Activated gamma-delta T cell treated with anti-CD3 and anti-CD28 coated beads, Interleukin-2, amount 50 U/mL, for 16 hours (primary cell): ENCODE measurements at places on chromosomes 4 and X.

DNA sequence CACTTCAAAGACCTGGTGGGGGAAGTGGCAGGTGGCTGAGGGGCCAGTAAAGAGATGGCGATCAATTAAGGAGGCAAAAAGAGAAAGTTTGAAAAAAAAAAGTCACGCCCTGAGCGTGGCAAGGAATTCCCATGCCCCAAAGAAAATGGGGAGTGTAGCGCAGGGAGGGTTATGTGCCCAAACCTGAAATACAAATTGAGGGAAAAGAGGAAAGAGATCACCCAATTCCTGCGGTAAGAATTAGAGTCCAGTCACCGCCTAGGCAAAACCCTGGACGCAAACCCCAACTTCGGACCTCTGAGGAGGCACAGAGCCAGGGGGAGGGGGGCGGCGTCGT lies 595 bp downstream of the ENOX2 start:
- DNase-seq: no peak

- no peak for DNase-seq
Observed at GRCh38 chr4:2933566-2934076, 29.6 kb downstream of the NOP14 start.

GRCh38 chr4:3936184-3936583 lies 170.0 kb downstream of the ADRA2C start:
- DNase-seq: no peak

DNA sequence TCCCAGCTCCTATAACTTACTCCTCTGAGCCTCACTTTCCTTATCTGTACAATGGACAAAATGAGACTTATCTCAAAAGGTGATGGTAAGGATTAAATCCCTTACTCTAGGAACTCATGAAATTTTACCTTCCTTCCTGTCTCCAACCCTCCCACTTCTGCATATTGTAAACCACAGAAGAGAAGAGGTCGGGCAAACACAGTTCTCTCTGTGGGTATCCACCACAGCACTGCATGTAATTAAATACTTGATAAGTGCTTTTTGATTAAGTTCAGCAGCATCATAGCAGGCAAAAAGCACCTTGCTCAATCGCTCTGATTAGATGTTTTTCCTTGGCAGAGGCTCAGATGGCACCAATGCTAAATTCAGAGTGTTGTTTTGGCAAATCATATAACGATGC lies 17.3 kb upstream of the TMEM192 start:
- no peak for DNase-seq

DNA sequence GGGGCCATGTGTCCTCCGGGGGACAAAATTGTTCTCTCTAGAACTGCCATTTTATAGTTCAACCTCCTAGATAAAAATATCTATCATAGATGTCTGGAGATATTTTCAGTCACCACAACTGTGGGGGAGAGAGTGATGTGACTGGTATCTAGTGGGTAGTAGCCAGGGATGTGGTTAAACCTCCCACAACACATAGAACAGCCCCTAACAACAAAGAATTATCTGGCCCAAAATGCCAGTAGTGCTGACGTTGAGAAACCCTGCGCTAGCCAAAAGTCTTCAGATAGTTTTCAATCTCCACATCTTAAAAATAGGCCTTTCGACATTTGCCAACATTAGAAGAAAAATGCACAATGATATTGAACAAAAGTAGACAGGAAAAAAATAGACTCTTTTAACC lies 19.0 kb upstream of the SUPT20HL2 start:
- no peak for DNase-seq

DNA sequence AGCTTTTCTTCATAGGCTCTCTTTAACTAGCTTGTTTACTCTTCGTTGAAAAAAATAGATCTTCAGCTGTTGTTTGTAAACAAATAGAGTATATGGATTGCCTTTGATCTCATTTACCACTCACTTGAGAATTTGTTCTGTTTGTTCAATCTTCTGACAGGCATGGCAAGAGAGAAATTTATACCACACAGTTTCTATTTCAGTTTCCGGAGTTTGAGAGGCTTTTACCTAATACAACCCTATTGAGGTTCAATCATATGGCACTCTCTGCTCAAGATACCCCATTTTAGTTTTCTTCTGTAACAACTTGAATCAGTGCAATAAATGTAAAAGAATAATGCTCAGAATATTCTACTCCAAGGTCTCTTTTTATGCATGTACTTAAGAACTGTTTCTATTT lies 148.0 kb downstream of the EMCN start:
- no peak for DNase-seq

DNA sequence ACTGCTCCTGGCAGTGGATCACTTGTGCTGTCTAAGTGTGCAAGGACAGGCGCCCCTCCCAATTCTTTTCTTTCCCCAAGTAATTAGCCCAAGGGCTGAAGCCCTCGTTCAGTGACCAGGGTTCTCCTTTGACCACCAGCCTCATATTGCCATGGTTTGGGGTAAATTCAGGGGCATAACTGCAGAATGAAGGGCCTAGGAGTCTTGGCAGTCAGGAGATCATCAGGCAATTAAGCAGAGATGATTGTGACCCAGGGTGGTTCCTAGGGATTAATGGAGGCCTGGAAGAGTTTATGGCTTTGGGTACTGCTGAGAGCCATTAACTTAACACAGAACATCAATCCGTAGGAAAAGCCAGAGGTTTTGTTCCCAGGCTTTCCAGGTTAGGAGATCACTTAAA lies 170.7 kb downstream of the PTTG2 start:
- DNase-seq: no peak

DNA sequence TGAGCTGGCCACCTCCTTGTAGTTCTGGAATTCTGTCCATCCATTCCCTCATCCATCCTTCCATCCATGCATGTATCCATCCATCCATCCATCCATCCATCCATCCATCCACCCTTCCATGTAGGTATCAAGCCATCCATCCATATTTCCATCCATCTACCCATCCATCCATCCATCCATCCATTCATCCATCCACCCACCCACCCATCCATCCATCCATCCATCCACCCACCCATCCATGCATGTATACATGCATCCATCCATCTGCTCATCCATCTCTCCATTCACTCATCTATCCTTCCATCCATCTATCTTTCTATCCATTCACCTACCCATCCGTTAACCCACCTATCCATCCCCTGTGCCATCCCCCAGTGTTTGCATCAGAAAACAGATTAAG lies 153.6 kb upstream of the STX18 start:
- no peak for DNase-seq

- DNase-seq: no peak
Observed at GRCh38 chrX:24019448-24019847, 7.5 kb downstream of the KLHL15 start.
